ENCODE measurements at places on chromosomes 3 and 15. TPM values are rescaled to one million over a fixed set of nuclear protein-coding genes. Genes with fewer than 3 reads are reported as not detected.

- no peaks in the 10 kb centered on the region for H3K36me3 ChIP-seq
- no peak overlapping the region for H3K27ac ChIP-seq
These were observed 14.1 kb downstream of the SIDT1 start for GRCh38 chr3:113546414-113546893.

GRCh38 chr15:70783610-70784022 lies 20.3 kb upstream of the UACA start:
- no peak overlapping the region for H3K27ac ChIP-seq
- H3K4me1 ChIP-seq = peaks cover under 1% of the 10 kb centered on the region

GRCh38 chr3:12571986-12572385 lies 15.1 kb downstream of the MKRN2 start:
- H3K4me1 ChIP-seq = no peaks in the 10 kb centered on the region
- DNase-seq = no peak
- no peak overlapping the region for H3K4me3 ChIP-seq
- H3K36me3 ChIP-seq = peaks cover 84% of the 10 kb centered on the region

- H3K27ac ChIP-seq = no peak overlapping the region
- no peak for DNase-seq
These were observed 448.4 kb downstream of the CNTN4 start for GRCh38 chr3:2547049-2547448.

- H3K36me3 ChIP-seq = no peaks in the 10 kb centered on the region
- DNase-seq = no peak
- H3K4me3 ChIP-seq = no peak overlapping the region
- H3K27ac ChIP-seq = no peak overlapping the region
These were observed 47.7 kb upstream of the FMN1 start for GRCh38 chr15:33242165-33242564.

- no peak for DNase-seq
- H3K27me3 ChIP-seq = no peaks in the 10 kb centered on the region
- H3K4me3 ChIP-seq = no peak overlapping the region
- H3K36me3 ChIP-seq = no peaks in the 10 kb centered on the region
- no peaks in the 10 kb centered on the region for H3K4me1 ChIP-seq
- no peak overlapping the region for H3K27ac ChIP-seq
These were observed 107.8 kb downstream of the ZIC4 start for GRCh38 chr3:147298511-147298982.

DNA sequence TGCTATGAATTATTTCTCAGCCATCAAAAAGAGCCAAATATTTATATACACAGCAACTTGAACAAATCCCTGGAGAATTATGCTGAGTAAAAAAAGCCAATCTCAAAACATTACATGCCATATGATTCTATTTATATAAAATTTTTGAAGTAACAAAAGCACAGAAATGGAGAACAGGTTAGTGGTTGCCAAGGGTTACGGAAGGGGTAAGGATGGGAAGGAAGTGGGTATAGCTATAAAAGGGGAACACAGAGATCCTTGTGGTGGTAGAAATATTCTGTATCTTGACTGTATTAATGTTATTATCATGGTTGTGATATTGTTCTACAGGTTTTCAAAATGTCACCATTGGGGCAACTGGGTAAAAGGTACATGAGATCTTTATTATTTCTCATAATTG lies 62.3 kb upstream of the ASB14 start:
- H3K36me3 ChIP-seq = no peaks in the 10 kb centered on the region
- H3K27me3 ChIP-seq = no peaks in the 10 kb centered on the region
- no peak overlapping the region for H3K4me3 ChIP-seq
- no peak for DNase-seq
- no peaks in the 10 kb centered on the region for H3K4me1 ChIP-seq

GRCh38 chr3:53156368-53156834 lies 4.6 kb upstream of the PRKCD start:
- peaks cover 27% of the 10 kb centered on the region for H3K4me1 ChIP-seq
- H3K27ac ChIP-seq = no peak overlapping the region
- H3K4me3 ChIP-seq = no peak overlapping the region
- no peaks in the 10 kb centered on the region for H3K36me3 ChIP-seq

DNA sequence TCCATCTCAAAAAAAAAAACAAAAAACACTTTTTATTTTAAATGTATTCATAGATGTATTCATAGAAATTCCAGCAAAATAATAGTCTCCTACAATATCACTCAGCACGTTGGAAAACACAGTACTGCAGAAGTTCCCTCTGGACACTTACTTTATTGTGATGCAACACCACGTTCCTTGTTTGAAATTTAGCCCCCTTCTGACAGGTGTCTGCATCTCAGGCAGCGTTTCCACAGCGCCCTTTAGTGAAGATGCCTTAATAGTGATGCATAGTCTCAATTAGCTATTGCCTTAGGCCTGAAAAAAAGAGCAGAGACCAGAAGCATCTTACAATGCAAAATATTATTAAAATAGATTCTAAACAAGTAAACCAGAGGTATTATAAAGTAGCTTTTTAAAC lies 20.3 kb downstream of the IL12A start:
- H3K36me3 ChIP-seq = no peaks in the 10 kb centered on the region

- H3K27ac ChIP-seq = no peak overlapping the region
- no peak for DNase-seq
- peaks cover 6% of the 10 kb centered on the region for H3K36me3 ChIP-seq
- no peaks in the 10 kb centered on the region for H3K4me1 ChIP-seq
- H3K27me3 ChIP-seq = no peaks in the 10 kb centered on the region
- no peak overlapping the region for H3K4me3 ChIP-seq
These were observed 30.6 kb downstream of the NMD3 start for GRCh38 chr3:161251716-161252115.

DNA sequence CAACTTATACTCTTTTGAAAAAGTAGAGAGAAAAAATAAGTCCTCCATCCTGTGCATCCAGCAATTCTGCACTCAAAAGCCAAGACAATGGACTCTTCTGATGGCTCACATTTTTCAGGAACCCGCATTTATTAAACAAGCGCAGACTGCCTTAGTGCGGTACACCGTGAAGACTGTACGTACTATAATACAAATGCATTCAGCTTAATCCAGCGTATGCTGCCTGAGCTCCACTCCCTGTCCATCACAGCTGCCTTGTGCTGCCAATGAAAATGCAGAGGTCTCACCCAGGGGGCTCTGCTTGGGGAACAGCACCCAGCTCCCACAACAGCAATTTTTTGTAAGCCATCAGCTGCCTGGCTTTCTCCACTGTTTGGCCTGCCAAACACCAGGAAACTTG lies 350.9 kb downstream of the ULK4 start:
- H3K4me1 ChIP-seq = no peaks in the 10 kb centered on the region
- H3K27me3 ChIP-seq = no peaks in the 10 kb centered on the region
- DNase-seq = no peak
- no peak overlapping the region for H3K27ac ChIP-seq

GRCh38 chr15:71562251-71562650 lies 248.1 kb upstream of the NR2E3 start:
- H3K27ac ChIP-seq = no peak overlapping the region
- H3K27me3 ChIP-seq = no peaks in the 10 kb centered on the region
- no peak for DNase-seq
- H3K4me3 ChIP-seq = no peak overlapping the region
- no peaks in the 10 kb centered on the region for H3K36me3 ChIP-seq

NCEH1 gene
- polyA plus RNA-seq = 4.9 TPM

COLQ gene
- polyA plus RNA-seq = 1.9 TPM

VEPH1 gene
- polyA plus RNA-seq = 0.26 TPM

KLF15 gene
- 2.4 TPM for polyA plus RNA-seq
